CD4-positive, alpha-beta T cell (primary cell): ENCODE measurements at places on chromosomes 5 and 9.

DNA sequence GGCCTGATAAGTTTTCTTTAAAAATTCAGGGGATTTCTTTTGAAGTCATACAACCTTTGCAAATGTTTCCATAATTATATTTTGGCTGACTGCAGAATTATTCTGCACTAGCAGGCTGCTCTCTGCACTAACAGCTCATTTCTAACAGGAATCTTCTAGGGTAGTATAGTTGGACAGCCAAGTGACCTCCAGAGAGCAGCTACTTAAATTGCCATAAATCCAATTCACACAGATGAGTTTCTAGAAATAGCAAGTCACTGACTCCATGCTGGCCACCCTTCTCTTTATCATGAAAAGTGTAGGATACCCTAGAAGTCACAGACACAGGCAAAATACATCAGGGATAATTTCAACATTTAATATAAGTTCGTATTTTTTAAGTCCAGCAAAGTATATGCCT, 110.9 kb upstream of the TARS1 start:
- no peak for DNase-seq

DNA sequence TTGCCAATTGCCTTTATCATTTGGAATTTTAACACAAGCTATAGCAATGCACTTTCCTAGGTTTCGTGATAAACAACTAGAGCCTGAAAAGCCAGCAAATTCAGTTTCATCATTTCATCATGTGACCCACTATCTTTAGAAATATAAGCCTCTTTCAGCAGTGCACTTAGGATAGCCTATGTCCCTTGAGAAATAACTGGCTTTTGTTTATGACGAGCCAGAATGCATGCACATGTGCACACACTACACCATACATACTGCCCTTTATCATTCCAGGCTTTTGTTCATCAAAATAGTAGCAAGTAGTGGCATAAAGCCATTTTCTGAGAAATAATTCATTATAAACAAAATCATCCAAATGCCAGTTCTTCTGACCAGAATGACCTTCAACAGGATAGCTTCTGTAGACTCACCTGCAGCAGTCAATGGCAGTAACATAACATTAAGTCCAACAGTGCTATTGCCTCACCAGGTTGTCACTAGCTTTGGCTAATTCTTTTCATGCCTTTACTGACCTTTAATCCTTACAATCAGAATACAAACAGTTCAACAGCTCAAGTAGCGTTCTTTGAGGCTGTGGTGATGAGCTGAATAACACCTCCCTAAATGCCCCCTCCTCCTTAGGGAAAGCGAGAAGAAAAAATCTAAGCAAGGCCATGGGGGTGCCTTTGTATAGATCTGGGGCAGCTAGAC, 132.3 kb upstream of the SMARCA2 start:
- DNase-seq: no peak

DNA sequence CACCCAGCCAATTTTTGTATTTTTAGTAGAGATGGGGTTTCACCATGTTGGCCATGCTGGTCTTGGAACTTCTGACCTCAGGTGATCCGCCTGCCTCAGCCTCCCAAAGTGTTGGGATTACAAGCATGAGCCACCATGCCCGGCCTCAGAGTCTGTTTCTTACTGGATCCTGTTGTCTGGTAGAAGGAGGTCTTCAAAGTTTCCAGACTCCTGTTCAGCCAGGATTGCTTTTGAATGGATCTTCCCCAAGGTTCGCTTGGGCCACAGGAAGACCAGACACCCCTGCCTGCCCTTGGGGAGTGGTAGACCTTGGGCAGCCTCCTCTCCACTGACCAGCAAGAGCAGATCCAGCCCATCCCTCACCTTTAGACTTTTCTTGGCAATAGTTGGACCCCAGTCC, 7.6 kb upstream of the LCN2 start:
- DNase-seq: no peak

DNA sequence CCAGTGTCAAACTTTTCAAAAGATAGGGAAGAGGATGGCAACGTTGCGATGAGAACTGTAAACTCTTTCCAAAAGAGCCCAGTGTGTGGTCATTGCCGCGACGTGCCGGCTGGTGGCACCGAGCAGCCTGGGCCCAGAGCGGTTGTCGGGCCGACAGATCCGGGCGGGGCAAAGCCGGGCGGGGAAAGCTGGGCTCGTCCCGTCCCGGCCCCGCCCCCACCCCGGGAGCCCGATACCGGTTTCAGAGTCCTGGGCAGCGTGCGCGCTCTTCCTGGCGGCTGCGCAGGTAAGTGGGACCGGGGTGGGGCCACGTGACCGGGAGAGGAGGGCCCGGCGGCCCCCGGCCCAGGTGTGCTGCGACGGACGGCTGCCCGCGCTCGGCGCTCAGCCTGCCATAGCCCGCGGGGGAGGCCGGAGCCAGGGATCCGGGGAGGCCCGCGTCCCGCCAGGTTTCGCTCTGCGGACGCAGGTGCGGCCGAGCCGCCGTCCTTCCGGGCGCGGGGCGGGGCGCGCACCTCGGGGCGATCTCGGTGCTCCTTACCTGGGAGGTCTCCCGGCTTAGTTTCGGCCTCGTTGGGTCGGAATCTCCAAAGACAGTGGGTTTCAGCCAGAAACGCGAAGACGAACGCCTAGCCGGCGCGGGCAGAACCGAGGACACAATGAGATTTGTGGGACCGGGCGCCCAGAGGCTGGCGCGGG, at the start of gene MARVELD2:
Gene MARVELD2, plus strand, starts transcription at position 232 of the 699 bp plus-strand sequence. CDS start 4,270 bp downstream, outside the sequence.
- peak; percentile 9 for DNase-seq

GRCh38 chr5:52801329-52801728, 13.6 kb downstream of the ITGA1 start:
- no peak for DNase-seq

DNA sequence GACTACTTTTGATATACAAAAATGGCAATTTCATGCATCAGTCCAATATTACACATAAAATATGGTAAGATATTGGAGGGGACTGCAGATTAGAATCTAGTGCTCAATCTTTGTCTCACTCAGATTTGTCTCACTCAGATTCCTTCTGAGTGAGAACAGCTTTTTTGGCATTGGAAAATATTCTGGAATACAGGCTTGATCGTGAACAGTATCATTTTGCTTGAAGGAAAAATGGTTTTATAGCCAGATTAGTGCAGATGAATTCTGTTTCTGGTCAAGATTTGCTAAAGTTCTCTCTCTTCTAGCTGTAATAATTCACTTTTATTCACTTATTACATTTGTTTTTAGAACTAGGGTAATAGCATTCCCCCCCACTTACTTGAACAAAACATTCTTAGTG, 51.2 kb downstream of the MAN2A1 start:
- no peak for DNase-seq

GRCh38 chr5:172972552-172972951, 11.0 kb upstream of the ATP6V0E1 start:
- DNase-seq: no peak

GRCh38 chr5:5078009-5078897, 61.9 kb upstream of the ADAMTS16 start:
- DNase-seq: no peak

GRCh38 chr9:125922854-125923253, 175.7 kb downstream of the PBX3 start:
- DNase-seq: no peak

GRCh38 chr5:8766448-8766847, 779.4 kb downstream of the SEMA5A start:
- no peak for DNase-seq

- no peak for DNase-seq
These were observed 28.7 kb downstream of the TGFBI start for GRCh38 chr5:136057401-136058038.

DNA sequence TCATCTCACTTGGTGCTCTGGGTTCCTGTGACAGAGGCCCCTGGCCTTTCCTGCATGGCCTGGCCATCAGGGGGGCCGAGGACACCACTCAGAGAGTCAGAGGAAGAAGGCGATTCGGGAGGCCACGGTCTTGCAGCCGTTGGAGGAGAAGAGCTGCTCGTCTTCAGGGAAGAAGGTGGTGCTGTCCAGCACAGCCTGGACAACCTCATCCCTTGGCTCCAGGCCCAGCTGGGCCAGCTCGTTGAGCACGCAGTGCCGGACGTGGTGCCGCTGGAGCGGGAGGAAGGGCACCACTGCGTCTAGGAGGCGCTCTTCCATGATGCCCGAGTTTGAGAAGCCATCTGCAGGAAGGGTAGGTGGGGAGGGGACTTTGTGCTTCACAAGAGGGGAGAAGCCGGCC, 3.2 kb downstream of the TOR2A start:
- DNase-seq: no peak
